ENCODE measurements at places on chromosomes 5 and 9.

GRCh38 chr5:179699616-179700237 is 960 bp downstream of the CANX start:
- peak; percentile 41 for DNase-seq

GRCh38 chr5:169838688-169839087 is 141.6 kb downstream of the INSYN2B start:
- DNase-seq: no peak

- no peak for DNase-seq
These were observed 10.3 kb downstream of the CDX1 start for GRCh38 chr5:150176745-150177477.

DNA sequence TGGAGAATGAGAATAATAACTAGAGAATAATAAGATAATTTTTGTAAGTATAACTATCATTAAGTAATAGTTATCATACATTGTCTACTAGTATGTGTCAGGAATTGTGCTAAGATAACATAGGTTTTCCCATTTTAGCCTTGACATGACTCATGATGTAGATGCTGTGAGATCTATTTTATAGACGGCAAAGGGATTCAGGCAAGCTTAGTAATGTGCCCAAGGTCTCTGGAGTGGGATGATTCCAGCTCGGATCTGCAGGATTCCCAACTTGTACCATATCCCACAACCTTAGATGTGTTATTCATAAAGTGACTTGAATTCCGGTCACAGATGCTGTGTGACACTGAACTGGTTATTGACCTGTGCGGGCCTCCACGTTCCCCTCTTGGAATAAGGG is 51.5 kb downstream of the IL31RA start:
- no peak for DNase-seq

DNA sequence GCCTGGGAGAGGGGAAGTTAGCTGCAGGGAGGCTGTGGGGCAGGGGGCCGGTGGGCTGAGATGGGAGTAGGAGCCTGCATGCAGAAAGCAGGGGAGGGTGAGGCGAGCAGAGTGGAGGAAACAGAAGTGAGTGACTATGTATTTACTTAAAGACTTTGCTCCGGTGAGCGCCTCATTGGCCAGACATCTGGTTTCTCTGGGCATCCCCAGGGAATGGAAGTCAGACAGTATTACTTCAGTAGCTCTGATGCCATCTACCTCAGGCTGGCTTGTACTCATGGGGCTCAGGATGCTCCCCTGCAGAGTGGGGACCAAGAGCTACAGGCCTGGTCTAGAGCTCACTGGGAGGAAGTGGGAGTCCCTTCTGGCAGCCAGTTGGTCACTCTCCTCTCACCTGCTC is 78.2 kb upstream of the ARAP3 start:
- no peak for DNase-seq

DNA sequence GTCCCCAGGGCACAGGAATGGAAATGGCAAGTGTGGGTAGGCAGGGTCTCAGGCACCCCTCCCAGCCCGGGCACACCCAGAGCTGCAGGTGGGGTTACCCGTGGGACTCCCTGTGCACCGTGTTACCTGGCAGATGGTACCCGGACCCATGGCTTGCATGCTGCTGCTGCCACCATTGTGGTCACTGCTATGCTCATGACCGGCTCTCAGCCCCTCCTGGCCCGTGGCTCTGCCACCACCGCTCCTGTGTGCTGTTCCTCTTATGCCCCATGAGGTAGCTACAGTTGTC is 21.7 kb upstream of the HMCN2 start:
- DNase-seq: no peak

DNA sequence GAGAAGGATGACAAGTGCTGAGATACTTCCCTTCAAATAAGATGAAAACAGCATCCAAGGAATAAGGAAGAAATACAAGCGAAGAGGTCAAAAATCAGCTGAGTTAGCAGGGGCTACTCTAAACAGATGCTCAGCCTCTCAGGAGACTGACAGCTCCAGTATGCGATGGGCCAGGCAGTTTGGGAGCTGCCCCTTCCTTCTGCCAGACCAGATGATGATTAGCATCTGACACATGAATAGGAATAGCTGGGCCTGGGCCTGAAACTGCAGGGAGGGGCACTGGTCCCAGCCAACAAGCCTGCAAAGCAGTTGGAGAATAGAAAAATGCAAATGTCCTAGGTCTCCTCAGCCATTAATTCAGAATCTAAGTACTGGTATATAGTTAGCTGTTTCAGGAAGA is 13.1 kb upstream of the MAP3K1 start:
- no peak for DNase-seq

GRCh38 chr5:135386886-135387628 is 12.0 kb downstream of the MACROH2A1 start:
- DNase-seq: no peak

DNA sequence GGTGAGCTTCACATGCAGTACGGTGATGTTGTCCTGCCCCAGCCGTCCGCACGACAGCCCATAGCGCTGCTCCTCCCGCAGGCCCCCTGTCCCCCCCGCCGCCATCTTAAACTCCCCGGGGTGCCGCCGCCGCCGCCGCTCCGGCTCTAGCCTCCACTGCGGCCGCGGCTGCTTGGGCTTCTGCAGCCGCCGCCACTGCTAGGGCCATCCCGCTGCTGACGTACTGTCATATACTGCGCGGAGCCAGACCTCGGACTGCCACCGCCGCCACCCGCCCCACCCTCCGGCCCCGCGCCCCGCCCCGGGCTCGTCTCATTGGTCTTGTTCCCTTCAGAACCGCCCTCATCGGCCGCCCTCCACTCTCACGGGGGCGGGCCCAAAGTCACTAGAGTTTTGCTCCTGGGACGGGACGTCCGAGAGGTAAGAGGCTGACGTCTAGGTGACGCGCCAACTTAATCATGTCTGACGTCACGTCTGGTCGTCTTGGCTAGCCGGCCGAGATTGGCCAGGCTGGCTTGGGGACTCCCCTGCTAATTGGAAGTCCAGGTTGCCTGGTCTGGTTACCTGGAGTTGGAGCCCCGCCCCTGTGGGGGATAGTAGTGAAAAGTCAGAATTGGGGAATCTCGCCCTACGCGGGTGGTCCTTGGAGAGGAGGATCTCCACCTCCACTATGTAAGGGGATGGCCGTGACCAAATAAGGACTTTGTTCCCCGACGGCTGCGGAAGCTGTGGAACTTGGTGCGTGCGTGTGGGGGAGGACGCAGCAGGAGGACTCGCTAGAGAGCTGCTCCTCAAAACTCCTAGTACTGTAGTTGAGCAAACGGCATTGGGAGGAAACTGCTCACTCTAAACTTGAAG is at the start of gene ELL2:
Gene ELL2, minus strand, starts transcription at position 235 of the 858 bp plus-strand sequence. Its CDS starts 130 bp downstream, at position 105.
- DNase-seq: peak; percentile 41

GRCh38 chr5:6859951-6860638 is 146.9 kb downstream of the TENT4A start:
- no peak for DNase-seq

DNA sequence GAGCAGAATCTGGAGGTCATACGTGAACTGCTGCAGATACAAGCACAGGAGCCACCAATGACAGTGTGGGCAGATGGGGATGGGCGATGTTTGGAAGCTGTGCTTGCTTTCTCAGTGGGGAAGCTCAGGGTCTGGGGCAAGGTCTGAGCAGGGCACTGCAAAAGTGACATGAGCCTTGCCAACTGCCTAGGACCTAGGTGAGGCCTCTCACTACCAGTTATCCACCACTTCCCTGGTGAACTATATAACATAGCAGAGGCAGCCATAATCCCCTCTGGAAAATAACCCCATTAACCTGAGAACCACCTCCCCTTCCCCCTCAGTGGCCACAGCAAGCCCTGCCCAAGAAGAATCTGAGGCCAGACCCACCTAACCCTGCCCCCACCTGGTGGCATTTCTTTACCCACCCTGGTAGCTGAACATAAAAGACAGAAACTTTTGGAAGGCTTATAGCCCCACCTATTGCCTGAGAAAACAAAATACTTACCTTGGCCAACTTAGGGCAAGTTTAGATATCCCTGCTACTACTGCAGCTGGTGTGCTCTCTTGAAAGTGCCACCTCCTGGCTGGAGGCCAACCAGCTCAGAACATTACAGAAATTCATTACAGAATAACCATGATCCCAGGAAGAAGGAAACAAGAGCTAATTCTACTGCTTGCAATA is 18.8 kb upstream of the SPEF2 start:
- DNase-seq: no peak

DNA sequence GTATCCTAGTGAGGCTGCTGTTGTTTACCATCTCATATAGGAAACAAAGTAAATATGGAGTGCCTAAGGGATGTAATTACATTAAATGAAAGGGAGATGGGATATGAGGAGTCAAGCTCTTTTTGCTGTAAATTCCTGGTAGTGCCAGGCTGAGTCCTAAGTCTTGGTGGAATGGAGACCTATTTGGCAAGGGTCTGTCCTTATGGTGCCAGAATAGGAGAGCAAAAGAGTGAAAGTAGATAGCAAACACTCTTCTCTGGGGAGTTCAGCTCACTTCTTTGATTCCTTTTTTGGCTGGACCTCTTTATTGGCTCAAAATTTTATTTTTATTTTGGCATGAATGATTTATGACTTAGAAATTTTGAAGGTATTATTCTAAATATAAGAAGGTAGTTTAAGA is 380.8 kb downstream of the TMEM232 start:
- DNase-seq: no peak

GRCh38 chr5:54518146-54518817 is 723 bp downstream of the SNX18 start:
- no peak for DNase-seq

DNA sequence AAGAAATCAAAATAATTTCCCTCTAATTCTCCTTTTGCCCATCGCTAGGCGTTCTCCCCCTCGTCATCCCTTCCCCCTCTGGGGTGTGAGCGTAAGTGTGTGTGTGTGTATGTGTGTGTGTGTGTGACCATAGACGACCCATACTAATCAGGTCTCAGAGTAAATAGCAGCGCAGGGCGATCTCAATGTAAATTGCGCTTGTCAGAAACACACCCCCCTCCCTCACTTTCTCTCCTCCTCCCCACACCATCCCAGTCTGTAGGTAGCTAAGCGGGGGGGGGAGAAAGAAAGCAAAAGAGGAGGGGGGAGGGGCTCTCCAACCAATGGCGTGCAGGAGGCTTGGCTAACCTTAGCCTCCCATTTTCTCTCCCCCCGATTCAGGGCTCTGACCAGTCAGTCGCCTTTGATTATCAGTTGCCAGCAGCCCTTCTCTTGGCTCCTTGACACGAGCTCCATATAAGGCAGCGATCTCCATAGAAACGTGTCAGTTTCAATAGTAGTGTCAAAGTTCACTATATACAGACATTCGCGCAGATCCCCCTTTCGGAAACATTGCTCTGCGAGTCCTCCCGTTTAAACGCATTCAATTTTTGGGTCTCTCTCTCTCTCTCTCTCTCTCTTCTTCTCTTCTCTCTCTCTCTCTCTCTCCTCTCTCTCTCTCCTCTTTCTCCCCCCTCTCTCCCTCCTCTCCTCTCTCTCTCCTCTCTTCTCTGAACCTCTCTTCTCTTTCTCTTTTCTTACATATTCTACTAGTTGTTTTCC is at the start of gene NR2F1:
Gene NR2F1, plus strand, starts transcription at position 546 of the 762 bp plus-strand sequence. CDS start 1,802 bp downstream, outside the sequence.
- peak; percentile 86 for DNase-seq

GRCh38 chr5:132500931-132501628 is 10.5 kb upstream of the IRF1 start:
- no peak for DNase-seq

- no peak for DNase-seq
These were observed 1.7 kb downstream of the AHRR start for GRCh38 chr5:322942-323879.

GRCh38 chr9:117030254-117030768 is 343.2 kb downstream of the TRIM32 start:
- no peak for DNase-seq
